ENCODE measurements at places on chromosomes 2 and 18.

DNA sequence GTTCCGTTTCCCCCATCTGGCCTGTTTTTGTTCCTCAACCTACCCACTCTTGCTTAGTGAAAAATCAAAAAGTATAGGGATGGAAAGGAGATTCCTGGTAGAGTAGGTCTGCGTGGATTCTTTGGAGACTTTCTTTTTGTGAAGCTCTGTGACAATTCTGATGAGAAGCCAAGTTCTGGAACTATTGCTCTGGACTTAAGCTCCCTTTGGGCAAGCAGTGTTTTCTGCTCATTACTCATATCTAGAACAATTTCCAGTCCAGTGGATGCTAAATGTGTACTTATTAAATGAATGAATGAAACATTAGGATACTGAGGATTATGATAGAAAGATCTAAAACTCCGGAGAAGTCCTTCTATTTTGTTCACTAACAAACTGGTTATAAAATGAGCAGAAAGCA lies 76.5 kb downstream of the SOCS6 start:
- no peak for DNase-seq

- no peak for DNase-seq
These were observed 167.3 kb downstream of the SEPTIN10 start for GRCh38 chr2:109446278-109447131.

DNA sequence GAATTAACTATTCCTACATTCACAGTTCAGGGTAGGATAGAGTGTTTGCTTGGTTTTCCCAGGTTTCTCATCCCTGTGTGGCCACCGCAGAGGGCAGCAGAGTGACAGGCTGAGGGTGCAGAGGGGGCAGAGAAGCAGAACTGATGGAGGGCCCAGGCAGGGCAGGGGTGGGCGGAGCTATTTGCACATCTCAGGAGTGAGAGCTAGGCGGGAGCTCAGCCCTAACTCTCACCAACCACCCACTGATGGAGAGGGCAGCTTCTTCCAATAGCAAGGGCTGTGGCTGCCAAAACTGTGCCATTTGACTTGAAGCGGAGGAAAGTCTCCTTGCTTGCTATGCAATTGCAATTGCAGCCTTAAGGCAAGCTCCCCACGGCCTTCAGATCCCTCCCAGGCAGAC lies 12.0 kb upstream of the DARS1 start:
- no peak for DNase-seq

- no peak for DNase-seq
These were observed 8.2 kb downstream of the BCL2 start for GRCh38 chr18:63311118-63312018.

DNA sequence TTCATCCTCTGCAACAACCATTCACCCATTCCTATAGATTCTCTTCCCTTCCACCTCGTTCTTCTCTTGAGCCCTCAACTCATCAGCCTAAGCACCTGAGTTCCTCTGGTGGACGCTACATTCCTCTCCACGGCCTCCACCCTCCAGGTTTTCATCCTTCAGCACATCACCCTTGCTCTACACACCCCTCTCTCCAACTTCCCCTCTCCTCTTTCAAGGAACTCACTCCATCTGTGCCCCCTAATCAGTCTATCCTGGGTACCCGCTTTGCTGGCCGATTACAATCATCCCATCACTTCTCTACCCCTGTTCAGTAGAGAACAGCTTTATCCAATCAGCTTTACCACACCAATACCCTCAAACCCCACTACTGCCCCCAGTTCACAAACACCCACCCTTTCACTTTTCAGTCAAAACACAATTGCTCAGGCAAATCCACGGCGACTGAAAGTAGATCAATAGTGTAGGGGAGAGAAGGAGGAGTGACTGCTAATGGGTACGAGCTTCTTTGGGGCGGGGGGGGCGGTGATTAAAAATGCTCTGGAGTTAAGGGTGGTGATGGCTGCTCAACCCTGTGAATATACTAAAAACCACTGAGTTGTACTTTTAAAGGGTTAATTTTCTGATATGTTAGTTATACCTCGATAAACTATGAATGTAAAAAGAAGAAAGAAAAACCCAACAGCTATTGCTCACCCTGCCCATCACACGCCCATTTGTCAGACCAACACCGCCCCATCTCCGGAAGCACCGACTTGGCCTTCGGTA lies 857 bp downstream of the DYM start:
- peak; percentile 26 for DNase-seq

DNA sequence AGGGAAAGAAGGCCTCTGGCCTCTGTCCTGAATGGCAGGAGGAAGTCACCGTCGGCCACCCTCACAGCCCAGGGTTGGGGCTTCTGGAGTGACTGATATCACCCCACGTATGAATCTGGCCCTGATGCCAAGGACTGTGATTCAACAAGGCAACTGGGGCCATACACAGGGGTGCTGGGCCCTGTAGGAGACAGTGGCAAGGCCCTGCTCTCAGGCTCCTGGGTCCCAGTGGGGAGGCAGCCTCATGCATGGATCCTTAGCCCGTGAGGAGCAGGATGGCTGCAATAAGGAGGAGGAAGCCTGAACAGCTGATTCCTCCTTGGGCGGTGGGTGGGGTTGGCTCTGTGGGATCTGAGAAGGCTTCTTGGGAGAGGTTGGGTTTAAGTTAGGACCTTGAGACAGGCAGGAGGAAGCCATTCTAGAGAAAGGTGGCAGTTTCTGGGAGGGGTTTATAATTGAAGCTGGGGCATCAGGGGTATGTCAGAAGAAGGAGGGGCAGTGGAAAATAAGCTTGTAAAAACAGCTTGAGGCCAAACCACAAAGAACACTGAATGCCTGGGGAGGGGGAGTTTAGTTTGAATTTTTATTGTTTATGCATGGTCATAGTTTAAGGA lies 42.8 kb upstream of the LAPTM4A start:
- no peak for DNase-seq
